ENCODE measurements at places on chromosomes 1 and 21.

GRCh38 chr1:45673956-45674355 is 12.4 kb downstream of the GPBP1L1 start:
- peaks cover 4% of the 10 kb centered on the region for H3K4me1 ChIP-seq
- H3K27ac ChIP-seq: no peak overlapping the region
- H3K36me3 ChIP-seq: peaks cover 11% of the 10 kb centered on the region
- no peaks in the 10 kb centered on the region for H3K27me3 ChIP-seq

- no peak overlapping the region for H3K4me3 ChIP-seq
- H3K36me3 ChIP-seq: no peaks in the 10 kb centered on the region
- H3K4me1 ChIP-seq: no peaks in the 10 kb centered on the region
- no peak for DNase-seq
Measured at GRCh38 chr1:112833806-112834205, 118.7 kb upstream of the PPM1J start.

DNA sequence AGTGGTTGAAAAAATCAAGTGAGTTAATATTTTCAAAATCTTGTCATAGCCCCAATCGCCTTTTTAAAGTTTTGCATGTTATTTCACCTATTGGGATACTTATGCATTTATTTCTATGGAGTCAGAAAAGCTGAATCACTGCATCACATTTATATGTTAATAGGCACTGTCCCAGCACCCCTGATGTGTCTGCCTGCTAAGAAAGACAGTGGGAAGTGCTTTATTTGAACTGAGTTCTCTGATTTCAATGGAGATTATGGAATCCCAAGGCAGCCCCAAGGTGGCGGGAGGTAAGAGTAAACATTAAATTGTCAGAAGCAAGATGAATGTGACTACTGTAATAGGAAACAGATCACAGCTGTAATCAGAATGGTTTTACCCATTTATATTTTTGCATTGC is 2225.7 kb downstream of the NCAM2 start:
- no peak for DNase-seq
- no peak overlapping the region for H3K27ac ChIP-seq
- no peak overlapping the region for H3K4me3 ChIP-seq

DNA sequence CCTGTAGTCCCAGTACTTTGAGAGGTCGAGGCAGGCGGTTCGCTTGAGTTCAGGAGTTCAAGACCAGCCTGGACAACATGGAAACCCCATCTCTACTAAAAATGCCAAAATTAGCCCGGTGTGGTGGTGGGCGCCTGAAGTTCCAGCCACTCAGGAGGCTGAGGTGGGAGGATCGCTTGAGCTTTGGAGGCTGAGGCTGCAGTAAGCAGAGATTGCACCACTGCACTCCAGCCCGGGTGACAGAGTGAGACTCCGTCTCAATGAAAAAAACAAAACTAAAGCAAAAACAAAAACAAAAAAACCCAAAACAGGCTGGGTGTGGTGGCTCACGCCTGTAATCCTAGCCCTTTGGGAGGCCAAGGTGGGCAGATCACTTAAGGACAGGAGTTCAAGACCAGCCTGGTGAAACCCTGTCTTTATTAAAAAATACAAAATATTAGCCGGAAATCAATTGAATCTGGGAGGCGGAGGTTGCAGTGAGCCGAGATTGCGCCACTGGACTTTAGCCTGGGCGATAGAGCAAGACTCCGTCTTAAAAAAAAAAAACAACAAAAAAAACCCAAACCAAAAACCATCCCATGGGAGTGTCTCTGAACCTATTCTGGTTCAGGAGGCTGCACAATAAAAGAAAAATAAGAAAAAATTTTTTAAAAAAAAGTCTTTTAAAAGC is 1.7 kb upstream of the CGN start:
- H3K36me3 ChIP-seq: no peaks in the 10 kb centered on the region
- H3K27me3 ChIP-seq: no peaks in the 10 kb centered on the region
- H3K27ac ChIP-seq: no peak overlapping the region
- no peak for DNase-seq
- H3K4me1 ChIP-seq: peaks cover 20% of the 10 kb centered on the region
- H3K4me3 ChIP-seq: no peak overlapping the region

DNA sequence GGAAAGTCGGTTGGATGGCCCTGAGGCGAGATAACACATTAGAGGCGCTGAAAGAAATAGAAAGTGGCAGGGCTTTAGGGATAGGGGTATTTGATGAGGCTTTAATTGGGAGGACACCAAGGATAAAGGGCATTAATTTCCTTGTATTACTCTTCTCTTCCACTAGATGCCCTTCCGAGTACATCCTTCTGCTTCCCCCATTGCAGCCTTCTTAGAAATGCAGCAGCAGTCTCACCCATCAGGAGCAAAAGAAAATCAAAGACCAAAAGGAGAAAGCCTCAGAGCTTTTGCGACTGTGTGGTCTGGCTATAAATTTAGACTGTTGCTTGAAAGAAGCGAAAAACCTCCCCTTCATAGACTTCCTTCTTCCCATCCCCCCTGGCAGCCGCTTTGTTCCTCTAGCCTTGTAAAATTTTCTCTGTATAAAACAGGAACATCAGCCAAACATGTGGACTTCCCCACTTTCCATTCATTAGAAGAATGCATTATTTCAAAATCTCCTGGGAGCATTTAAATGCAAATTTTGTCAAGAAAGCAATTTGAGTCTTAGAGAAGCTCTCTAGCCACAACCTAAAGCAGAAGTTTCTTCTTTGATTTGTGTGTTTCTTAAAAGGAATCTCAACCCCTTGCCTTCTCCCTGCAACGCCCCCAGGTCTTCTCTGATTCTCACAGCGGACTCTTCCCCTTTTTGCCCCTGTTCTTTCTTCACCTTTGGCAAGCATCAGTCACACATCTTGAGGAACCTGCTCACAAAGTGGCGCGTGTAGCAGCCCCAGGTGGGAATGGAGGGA is 76.6 kb downstream of the NDUFS5 start:
- H3K27me3 ChIP-seq: no peaks in the 10 kb centered on the region
- H3K4me1 ChIP-seq: peaks cover 34% of the 10 kb centered on the region
- H3K36me3 ChIP-seq: no peaks in the 10 kb centered on the region
- no peak overlapping the region for H3K4me3 ChIP-seq
- DNase-seq: no peak

DNA sequence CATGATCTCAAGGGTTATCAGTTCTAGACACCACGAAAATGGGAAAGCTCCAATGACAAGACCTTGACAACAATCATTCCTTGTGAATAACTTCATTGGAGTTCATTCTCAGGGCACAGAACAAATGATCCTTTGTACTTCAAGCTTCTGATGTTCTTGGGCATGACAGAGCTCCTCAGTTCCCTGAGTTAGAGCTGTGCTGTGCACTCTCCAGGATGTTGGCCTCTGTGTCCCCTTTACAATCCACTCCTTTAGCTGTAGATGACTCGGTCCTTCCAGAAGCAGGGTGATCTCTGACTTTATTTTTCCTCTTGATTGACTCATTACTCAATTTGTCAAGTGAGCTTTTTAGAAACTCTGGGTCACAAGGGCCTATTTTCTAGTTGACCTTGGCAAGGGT is 3.9 kb upstream of the FAM78B start:
- H3K27me3 ChIP-seq: no peaks in the 10 kb centered on the region
- H3K4me1 ChIP-seq: peaks cover 24% of the 10 kb centered on the region
- no peak for DNase-seq
- no peak overlapping the region for H3K27ac ChIP-seq
- H3K4me3 ChIP-seq: no peak overlapping the region

DNA sequence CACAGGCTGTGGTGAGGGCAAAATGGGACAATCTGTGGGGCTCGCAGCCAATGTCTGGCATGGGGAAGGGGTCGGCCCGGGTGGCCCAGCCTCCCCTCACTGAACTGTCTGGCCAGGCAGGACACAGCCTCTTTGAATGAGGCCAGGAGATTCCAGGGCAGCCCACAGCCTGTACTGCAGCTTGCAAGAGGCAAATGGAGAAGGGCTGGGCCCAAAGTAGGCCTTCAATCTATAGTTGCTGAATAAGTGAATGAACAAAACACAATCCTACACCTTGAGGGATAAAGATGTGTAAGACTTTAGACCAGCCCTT is 23.2 kb downstream of the SLC27A3 start:
- DNase-seq: no peak
- no peaks in the 10 kb centered on the region for H3K4me1 ChIP-seq
- no peak overlapping the region for H3K4me3 ChIP-seq
- no peaks in the 10 kb centered on the region for H3K36me3 ChIP-seq

- H3K27ac ChIP-seq: no peak overlapping the region
- no peaks in the 10 kb centered on the region for H3K36me3 ChIP-seq
- H3K27me3 ChIP-seq: no peaks in the 10 kb centered on the region
Measured at GRCh38 chr1:247542811-247543210, 6.1 kb upstream of the GCSAML start.

All from esophagus squamous epithelium (tissue), 5 donors.